NCI-H187 (cell line): ENCODE measurements at places on chromosomes 12 and 14.

GRCh38 chr14:95832012-95832411, 44.6 kb upstream of the TUNAR start:
- no peak for DNase-seq

DNA sequence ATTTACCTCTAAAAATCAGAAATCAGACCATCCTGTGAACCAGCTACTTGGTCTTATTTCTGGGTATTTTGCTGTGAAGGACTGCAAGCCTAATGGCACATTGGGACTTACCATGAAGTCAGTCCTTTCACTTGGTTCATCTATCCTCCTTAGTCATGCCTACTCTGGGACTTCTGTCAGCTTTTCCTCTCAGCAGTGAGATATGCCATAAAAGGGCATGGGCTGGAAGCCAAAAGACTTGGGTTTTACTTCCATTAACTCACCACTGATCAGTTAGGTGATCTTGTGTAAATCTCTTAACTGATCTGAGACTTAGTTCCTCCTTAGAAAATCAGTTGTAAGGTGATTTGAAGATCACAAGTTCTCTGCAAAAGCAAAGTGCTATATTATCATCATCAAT, 116.5 kb downstream of the PAH start:
- no peak for DNase-seq

DNA sequence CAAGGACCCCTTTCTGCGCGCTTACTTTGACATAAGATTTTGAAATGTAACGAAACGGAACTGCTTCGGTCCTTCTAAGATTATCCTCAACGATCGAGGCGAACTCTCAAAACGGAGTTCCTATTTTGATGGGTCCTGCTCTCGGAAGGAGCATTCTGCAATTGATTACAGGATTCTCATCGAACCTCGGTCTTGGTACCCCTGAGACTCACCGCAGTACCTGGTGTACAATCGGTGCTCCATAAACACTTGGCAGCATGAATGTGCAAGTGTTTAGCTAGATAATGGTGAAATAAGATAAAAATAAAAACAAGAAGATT, 530 bp upstream of the NEMF start:
- DNase-seq, result no peak

- no peak for DNase-seq
Observed at GRCh38 chr12:89731089-89731488, 22.5 kb upstream of the ATP2B1 start.

GRCh38 chr12:124848621-124849380, 14.9 kb downstream of the SCARB1 start:
- DNase-seq, result no peak

DNA sequence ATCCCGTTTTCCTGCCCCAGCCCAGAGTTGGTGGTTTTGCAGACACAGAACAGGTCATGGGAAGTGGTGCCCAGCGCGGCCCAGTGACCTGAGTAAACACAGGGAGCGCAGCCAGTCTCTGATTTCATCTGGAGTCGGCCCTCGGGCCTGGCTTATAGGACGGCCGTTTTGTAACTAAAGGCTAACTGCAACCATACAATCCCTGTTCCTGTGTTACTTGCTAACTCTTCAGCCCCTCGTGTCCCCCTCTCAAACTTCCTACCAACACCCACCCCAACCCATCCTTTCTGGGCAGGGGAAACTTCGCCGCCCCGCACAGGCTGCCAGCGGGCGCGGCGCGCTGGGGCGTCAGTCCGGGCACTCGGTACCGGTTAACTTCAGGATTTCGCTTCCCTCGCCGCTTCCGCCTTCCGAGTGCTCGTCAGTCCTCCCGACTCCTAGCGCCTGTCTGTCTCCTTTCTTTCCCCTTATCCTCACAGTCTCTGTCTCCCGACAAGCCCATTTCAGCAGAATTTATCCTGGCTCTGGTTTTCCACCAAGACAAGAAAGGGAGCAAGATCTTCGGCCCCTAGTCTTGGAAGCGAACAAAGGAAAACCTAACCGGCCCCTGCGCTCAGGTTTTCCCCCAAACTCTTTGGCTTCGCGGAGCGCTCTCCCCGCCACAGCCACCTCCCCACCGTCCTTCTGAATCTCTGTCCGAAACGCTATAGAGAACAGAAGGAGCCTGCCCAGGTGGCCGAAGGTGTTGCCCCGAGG, 2.0 kb downstream of the SIX1 start:
- DNase-seq, result no peak

DNA sequence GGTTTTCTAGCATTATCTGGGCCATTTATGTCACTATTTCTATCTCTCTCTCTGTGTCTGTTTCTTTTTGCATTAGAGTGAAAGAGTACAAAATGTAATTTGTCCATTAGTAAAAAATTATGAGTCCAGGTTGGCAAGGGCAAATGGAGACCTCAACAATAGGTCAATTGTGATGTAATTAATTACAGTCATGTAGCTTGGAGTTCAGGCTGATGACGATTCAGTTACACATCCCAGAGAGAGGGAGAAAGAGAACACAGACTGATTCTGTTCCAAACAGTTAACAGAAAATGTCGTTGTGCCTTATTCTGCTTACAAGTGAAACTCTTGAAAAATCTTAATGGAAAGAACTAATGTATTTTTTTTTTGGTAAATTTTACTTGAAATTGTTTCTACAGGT, 83.3 kb downstream of the ATXN7L3B start:
- no peak for DNase-seq

DNA sequence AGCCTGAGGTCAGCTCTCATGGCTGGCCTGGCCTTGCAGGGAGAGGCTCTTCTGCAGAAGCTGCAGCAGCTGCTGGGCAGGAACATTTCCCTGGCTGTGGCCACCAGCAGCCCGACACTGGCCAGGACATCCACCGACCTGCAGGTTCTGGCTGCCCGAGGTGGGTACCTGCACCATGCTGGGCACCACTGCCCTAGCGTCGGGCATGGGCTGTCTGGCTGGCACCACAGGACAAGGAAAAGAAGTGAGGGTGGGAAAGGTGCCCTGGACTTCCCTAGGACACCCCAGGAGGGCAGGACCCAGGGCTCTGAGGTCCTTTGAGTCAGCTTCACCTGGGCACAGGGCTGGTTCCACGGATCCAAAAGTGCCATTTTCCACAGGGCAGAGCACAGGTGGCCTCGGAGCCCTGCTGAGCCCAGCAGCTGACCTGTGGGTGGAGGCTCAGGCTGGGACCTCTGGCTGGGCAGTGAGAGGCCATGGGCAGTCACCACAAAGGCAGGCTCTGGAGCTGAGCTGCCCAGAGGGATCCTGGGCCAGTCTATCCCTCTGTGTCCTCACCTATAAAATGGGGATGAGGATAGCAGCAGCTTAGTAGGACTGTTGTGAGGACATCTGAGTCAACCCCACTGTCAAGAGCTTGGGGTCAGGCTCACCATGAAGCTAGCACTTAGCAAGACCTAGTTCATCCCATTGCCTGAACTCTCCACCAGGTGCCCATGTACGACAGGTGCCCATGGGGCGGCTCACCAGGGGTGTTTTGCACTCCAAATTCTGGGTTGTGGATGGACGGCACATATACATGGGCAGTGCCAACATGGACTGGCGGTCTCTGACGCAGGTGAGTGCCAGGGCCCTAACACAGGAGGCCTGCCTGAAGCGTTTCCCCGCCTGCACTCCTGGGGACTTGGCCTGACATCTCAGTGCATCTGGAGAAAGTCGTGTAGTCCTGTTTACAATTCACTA, 4.9 kb downstream of the PLD4 start:
- DNase-seq, result no peak

DNA sequence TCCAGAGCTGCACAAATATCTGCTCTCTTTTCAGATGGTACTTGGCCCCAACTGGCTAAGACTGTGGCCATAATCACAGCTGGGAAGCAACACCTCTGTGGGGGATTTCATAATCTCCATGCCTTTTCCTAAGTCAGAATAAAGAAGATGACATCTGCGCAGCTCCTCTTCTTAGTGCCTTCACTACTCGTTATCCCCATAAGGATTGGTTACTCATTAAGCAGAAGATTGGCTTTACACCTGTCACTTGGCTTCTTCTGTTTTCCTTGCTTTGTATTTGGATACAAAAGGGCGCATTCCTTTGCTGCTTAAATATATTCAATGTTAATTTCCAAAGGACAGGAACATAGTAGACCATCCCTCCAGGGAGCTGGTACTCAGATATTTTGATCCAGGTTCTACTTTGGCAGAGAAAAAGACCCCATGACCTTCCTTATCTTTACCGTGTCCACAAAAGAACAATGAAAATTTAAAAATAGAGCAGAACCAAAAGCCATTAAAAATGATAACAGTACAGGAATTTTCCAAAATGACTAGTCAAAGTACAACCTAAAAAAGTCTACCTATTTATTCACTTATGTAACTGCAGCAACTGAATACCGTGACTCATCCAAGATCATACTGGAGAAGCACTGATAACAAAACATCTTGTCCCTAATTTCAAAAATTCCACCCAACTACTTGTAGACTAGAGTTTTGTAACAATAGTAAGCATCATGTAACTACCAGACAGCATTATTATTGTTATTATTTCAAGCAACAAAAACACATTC, 352.3 kb upstream of the TMPO start:
- DNase-seq, result no peak

DNA sequence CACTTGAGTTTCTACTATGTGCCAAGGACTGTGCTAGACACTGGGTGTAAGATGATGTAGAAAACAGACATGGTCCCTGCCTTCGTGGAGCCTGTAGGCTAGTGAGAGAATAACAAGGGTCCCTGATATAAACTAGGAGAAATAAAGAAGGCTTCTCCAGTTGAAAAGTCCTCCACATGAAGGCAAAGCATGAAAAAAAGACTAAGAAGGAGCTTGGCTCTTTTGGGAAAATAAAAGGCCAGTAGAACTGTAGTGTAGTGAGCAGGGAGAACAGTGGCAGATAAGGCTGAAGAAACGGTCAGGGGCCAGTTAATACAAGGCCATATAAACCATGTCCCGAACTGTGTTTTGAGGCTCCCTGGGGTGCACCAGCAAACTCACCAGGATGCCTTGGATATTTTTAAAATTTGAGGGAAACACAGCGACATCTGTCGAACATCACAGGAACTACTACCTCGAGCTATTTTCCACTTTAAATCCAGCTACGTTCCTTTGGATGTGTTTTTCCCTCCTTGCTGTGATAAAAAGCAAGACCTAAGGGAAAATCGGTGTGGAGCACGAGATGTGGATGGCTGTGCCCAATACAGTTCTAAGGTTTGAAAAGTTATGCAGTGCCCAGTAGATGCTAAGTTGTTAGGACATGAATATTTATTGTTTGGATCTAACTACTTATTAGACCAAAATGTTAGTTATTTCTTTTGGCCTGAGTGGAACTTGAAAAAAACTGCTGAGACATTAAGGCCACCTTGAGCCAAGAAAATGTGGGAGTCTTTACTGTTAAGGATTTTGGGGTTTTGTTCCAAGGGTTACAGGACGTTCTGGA, 8.5 kb upstream of the CFL2 start:
- peak; percentile 14 for DNase-seq

DNA sequence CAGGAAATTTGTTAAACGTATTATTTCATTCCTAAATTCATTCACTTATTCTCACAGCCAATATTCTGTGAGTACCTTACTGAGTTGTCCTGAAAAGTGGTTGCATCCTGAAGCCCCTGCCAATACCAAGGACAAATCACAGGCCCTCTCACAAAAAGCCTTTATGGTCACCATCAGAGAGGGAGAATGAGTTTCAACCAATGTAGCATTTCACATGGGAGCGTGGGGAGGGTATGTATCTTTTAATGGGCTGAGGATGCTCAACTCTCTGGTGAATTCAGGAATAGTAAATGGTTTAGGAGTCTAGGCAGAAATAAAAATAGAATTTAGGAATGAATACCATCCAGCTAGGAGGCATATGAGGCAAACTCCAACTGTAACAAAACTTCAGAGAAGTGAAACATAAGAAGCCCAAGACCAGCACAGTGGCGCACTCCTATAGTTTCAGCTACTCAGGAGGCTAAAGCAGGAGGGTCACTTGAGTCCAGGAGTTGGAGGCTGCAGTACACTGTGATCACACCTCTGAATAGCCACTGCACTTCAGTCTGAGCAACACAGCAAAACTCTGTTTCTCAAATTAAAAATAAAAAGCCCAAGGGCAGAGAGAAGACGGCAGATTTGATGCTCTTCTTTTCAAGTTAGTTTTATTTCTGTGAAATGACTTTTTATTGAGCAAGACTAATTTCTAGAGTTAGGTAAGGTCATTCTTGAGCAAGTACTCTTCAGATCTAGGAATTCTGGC, 142.7 kb downstream of the HMGA2 start:
- no peak for DNase-seq

- DNase-seq, result no peak
Observed at GRCh38 chr12:49554266-49554665, 13.7 kb downstream of the MCRS1 start.

GRCh38 chr12:39912211-39912980, 193.5 kb downstream of the SLC2A13 start:
- no peak for DNase-seq

DNA sequence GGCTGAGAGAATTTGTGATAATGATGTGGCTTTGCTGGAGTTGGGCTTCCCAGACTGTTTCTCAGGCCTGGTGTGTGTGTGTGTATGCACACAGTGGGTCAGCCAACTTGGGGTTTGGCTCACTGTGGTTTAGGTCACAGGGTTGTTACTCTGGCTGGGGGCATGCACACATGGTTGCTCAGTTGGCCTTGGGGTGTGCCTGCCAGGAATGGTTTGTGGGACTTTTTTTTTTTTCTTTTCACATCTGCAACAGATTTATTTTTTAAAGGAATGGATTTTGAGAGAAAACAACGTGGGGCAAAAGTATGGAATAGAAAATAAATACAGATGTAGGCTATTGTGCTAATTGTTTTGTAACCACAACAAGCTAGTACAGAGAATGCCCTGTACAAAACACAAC, 25.0 kb upstream of the GTF2A1 start:
- DNase-seq, result no peak

GRCh38 chr14:99296517-99296916, 24.5 kb upstream of the BCL11B start:
- no peak for DNase-seq

- no peak for DNase-seq
Observed at GRCh38 chr14:96053600-96054381, 14.6 kb downstream of the C14orf132 start.

DNA sequence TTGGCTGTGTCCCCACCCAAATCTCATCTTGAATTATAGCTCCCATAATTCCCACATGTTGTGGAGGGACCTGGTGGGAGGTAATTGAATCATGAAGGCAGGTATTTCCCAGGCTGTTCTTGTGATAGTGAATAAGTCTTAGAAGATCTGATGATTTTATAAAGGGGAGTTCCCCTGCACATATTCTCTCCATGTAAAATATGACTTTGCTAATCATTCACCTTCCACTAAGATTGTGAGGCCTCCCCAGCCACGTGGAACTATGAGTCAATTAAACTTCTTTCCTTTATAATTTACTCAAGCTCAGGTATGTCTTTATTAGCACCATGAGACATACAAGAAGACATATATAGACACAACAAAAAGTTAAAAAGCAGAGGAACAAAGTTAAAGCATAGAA, 120.0 kb downstream of the CPNE8 start:
- DNase-seq, result no peak

- DNase-seq, result no peak
Observed at GRCh38 chr14:23069413-23069806, 12.1 kb upstream of the CDH24 start.

GRCh38 chr12:42236017-42236416, 2.0 kb downstream of the YAF2 start:
- DNase-seq, result no peak

DNA sequence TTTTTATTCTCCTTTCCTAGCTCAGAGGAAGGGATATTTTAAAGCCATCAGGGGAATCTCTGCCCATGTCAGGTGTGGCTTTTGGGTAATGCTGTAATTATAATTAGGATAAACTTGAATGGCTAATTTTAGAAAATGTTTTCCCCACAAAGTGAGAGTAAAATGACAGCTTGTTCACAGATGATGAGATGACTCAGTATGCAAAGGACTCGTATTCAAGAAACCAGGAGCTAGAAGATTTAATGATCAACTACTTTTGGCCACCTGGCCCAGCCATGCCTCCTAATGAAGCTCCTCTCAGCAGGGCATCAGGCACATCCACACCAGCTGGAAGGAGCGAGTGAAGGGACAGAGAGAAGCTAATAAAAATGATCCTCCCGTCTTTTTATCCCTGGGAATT, 29.0 kb upstream of the PLEKHG7 start:
- DNase-seq, result no peak
